Peyer's patch (tissue), 4 donors: ENCODE measurements at places on chromosomes 4 and X. TPM values are rescaled to one million over a fixed set of nuclear protein-coding genes. Genes with fewer than 3 reads are reported as not detected.

RNF175 gene
- total RNA-seq = not detected

DNA sequence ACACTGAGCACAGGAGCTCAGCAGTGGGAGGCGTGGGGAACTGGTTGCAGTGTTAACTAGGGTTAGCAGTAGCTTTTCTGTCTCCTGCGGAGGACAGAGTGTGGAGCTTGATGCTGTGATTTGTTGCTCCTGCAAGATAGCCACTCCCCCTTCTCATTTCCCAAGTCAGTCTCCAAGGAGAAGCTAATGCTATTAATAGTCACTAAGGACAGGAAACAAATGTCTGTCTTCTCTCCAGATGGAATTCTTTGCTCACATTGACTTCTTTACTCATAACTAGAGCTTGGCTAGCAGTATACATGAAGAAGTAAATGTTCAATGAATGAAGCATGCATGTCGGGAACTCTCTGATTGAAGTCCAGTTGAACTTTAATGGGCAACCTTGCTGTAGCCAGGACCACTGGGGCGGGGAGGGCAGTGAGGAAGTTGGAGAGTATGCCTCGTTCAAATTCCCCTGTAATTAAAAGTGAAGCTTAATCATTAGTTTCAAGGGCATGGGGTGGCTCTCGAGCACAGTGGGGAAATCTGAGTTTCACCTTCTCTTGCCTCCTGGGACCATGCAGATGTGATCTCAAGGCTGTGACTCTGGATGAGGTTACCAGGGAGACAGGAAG lies 156.6 kb upstream of the SCML1 start:
- DNase-seq = no peak

DNA sequence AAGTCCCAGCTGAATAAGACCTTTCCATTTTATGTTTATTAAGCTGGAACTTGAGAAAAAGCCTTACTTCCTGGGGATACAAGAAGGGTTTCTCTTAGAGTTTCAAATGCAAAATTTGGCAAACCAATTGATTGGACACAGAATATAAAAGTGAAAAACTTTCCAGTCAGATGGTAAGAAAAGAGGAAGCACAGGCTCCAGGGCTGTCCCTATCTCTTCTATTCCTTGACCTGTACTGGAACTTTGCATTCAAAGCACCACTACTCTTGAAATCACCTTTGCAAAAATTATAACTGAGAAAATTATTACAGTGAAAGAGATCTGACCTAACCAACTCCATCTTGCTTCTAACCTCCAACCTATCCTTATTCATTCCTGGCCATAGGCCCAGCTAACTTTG lies 11.7 kb downstream of the PROM1 start:
- no peak for DNase-seq

DNA sequence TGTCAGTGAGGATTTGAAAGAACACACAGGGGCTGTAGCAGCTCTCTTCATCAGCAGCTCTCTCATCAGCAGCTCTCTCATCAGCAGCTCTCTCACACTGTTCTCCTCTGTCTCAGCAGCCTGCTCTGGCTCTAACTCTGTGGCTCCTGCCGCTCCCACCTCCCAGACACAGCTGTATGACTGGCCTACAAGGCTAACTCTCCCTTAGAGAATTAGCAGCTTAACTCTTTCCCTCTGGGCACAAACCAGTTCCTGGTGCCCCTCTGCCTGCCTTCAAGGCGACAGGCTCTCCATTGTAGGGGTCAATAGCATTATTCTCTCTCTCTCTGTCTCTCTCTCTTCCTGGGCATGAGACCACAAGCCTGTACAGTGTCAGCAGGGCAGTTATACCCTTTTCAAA lies 385.6 kb upstream of the PCDH10 start:
- no peak for DNase-seq

- DNase-seq = no peak
Observed at GRCh38 chr4:103497692-103498091, 222.1 kb downstream of the TACR3 start.

DNA sequence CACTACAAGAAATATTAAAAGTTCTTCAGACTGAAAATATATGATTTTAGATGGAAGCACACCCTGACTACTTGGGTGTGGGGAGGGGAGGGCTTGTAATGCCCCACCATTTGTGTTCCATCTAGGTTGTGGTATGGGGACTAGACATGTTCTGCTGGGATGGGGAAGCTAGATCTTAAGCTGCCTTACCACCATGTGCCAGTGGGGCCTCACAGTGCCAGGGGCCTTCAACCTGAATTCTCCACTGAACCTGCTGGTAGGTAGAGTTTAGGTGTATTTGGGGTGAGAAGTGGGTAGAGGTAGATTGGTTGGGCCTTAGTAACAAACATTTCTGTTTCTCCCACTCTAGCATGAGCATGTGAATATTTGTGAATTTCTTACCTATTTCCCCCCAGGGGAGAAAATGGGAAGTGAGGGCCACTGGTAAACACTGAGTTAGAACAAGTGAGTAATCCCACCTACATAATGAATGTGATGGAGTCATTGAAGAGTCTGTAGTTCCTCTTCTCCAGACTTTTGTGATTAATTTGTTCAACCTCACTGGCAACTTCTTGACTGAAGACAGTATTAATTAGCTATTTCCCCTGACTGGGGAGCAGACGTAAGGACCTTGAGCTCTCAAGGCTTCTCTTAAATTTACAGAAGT lies 44.0 kb downstream of the BRCC3 start:
- no peak for DNase-seq
